Right cardiac atrium (tissue), 5 donors: ENCODE measurements at places on chromosomes 5 and 9. TPM values are rescaled to one million over a fixed set of nuclear protein-coding genes. Genes with fewer than 3 reads are reported as not detected.

The NR5A1 gene
- not detected for total RNA-seq

DNA sequence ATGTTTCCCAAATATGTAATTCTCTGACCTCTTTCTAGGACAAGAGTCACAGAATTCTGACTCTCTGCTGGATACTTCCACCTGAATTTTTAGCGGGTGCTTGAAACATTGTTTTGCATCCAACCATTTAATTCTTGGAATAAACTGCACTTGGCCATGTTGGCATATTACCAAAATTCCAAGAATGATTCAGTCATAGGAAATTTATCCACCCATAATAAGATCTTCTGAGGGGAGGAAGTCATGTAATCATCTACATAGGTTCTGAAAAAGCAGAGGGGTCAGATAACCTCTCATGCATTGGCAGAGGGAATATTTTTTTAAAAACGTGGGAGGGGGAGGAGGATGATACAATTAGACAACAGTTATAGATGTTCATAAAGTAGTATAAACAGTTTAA lies 156.9 kb downstream of the PAM start:
- DNase-seq, result no peak

DNA sequence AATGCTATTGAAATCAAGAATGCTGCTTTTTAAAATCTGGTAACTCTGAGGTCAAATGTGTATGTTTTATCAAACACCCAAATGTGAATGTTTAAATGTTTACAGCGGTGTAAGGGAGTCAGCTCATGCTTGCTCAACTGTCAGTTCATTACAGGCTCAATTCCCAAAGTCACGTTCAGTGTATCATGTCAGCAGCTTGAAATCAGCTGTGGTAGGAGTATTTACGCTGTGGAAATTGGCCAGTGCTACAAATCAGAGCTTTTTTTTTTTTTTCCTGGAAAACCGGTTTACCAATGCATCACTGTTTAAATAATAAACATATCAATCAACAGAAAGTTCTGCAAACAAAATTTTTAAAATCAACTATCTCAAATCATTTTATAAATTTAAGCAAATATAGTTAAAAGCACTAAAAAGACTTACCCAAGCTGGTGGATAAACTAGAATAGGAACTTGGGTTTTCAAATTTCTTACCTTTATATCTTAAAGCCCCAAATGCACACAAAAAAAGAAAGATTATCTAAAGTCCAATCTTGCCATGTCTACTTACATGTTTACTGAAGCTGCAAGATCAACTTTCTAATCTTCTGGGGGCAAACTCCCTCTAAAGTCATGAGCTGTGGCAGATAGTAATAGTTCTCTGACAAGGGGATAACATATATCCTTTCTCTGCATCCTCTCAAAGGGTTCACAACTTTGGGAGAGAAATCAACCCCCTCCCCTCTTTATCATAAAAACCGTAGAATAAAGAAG lies 57.6 kb upstream of the GRAMD2B start:
- no peak for DNase-seq

- DNase-seq, result peak; percentile 74
These were observed 38.3 kb downstream of the FAM78A start for GRCh38 chr9:131237931-131238401.

DNA sequence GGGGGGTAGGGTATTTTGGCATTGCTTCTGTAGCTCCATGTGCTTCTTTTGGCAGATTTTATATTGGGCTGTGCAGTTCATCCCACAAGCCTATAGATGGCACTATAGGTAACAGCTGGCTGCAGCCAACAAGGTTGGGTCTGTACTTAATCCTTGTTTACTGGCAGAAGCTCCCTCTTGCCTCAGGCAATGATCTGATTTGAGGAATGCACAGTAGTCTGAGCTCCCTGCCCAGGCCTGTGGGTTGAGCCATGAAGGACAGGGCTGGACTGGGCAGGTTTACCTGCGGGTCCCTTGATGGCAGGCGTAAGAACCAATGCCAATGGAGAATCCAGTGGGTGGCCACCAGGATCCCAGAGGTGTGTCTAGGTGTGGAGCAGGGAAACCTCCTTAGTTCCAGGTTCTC lies 11.7 kb upstream of the OR1J2 start:
- DNase-seq, result peak; percentile 9

DNA sequence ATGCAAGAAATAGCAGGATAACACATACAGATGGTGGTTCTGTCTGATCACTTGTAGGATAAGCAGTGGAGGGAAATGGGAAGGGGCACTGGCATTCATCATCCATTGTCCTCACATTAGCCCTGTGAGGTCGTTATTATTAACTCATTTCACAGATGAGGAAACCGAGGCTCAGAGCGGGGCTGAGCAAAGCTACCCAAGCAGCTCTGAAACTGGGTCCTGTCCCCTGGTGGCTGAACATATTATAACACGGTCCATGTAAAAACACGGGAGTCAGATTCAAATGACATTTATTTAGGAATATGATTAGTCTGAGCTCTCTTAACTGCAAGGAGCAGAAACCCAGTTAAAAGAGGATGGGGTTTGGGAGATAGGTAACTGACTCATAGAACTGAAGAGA lies 43.1 kb downstream of the HRH2 start:
- no peak for DNase-seq

- no peak for DNase-seq
These were observed 216.2 kb downstream of the FANCC start for GRCh38 chr9:95101326-95101725.

- no peak for DNase-seq
These were observed 34.3 kb downstream of the MAP3K1 start for GRCh38 chr5:56849671-56850070.

The PTPA gene
- total RNA-seq, result 170 TPM

DNA sequence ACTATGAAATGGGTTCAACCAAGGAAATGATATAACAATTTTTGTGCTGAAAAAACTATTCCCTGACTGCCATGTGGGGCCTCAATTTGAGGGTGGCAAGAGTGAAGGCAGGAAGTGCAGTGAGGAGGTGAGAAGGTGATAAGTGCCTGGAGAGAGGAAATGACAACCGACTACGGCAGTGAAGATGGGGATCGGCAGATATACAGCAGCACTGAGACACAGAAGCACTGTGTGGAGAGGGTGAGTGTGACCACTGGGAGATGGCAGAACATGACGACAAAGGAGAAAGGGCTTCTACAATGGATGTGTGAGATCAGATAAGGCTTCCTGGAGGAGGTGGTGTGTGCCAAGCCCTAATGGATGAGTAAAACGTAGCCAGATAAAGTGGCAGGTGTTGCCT lies 271.8 kb downstream of the TRIM32 start:
- no peak for DNase-seq

The TAL2 gene
- not detected for total RNA-seq

- no peak for DNase-seq
These were observed 53.0 kb upstream of the ALDH1B1 start for GRCh38 chr9:38339496-38339895.

DNA sequence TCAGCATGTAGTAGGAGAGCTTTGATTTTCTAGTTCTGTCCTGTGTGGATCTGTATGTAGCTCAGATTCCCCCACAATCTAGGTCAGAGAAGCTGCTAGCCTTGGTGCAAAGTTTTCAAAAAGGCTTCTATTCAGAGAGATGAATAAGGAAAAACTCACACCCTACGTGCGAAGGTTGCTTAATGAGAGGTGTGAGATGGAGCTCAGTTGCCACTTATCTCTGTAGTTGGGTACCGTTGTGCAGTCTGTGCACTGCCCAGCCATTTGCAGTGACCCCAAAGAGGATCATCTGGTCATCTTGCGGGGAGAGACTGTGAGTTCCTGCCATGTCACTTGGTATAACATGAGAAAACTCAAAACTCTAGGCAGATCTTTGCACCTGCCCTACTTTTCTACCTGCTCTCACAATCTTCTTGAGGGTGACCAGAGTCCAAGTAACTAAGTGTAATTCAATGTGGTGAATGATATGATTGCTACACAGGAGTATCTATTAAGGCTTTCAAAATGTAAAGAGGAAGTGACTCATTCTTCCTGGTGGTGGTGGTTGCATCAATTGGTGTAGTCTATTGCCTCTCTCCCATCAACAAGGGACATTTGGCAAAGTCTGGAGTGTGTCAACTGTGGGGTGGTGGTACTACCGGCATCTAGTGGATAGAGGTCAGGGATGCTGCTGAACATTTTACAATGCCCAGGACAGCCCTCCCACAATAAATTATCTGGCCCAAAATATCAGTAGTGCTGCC lies 65.2 kb downstream of the TMC1 start:
- no peak for DNase-seq

The SAPCD2 gene
- 0.14 TPM for total RNA-seq

DNA sequence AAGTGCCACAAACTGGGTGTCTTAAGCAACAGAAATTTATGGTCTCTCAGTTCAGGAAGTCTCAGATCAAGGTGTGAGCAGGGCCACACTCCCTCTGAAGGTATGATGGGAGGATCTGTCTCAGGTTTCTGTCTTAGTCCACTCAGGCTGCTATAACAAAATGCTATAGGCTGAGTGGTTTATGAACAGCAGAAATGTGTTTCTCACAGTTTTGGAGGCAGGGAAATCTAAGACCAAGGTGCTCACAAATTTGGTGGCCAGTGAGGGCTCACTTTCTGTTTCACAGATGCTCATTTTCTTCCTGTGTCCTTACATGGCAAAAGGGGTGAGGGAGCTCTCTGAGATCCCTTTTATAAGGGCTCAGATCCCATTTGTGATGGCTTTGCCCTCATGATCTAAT lies 281.4 kb downstream of the CWC27 start:
- DNase-seq, result no peak

DNA sequence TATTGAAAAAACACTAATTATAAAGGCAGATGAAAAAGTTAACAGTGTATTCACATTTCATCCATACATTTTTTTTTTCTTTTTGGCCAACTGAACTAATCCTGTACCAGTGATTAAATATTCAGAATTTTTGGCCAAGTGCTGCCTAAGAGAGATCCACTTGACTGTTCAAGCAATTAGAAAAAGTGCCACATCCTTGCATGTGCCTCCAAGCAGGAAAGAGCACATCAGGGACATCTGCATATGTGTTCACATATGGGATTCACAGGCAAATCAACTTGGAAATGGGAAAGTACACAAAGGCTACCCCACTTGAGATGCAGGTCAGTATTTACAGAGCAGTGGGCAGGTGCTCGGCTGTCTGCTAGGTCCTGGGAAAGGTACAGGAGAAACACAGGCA lies 163.3 kb upstream of the LHFPL2 start:
- DNase-seq, result no peak

DNA sequence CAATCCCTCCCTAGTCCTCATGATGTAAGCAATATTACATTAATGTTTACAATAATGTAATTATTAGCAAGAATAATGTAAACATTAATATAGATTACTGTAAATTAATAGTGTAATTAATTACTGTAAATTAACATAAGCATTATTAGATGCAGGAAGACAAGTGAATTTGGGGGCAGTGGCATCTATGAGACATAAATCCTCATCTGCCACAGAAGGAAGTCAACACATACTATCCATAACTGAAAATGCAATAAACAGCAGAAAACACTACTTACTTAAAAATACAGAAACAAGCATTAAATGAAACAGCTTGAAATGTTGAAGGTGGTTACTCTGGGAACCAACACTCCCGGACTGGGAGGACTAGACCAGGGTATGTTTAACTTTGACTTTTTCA lies 685 bp upstream of the NIPSNAP3A start:
- DNase-seq, result no peak

GRCh38 chr9:119986205-119986604 lies 593.8 kb downstream of the CDK5RAP2 start:
- no peak for DNase-seq

- no peak for DNase-seq
These were observed 90.3 kb downstream of the ANKRD55 start for GRCh38 chr5:56142614-56143372.

The PLCXD3 gene
- 87.4 TPM for total RNA-seq

DNA sequence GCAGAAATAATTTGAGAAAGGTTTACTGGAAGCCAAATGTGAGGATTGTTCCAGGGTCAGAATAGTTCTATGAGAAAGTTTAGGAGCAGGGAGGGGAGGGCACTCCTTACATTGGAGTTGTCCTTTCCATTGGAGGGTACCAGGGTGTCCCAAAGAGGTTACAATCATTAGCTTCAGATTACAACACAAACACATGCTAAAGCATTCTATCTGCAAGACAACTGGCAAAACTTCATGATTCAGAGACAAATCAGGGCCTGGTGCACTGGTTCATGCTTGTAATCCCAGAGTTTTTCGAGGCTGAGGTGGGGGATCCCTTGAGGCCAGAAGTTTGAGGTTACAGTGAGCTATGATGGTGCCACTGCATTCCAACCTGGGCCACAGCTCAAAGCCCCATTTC lies 51.8 kb downstream of the NSUN2 start:
- DNase-seq, result no peak

DNA sequence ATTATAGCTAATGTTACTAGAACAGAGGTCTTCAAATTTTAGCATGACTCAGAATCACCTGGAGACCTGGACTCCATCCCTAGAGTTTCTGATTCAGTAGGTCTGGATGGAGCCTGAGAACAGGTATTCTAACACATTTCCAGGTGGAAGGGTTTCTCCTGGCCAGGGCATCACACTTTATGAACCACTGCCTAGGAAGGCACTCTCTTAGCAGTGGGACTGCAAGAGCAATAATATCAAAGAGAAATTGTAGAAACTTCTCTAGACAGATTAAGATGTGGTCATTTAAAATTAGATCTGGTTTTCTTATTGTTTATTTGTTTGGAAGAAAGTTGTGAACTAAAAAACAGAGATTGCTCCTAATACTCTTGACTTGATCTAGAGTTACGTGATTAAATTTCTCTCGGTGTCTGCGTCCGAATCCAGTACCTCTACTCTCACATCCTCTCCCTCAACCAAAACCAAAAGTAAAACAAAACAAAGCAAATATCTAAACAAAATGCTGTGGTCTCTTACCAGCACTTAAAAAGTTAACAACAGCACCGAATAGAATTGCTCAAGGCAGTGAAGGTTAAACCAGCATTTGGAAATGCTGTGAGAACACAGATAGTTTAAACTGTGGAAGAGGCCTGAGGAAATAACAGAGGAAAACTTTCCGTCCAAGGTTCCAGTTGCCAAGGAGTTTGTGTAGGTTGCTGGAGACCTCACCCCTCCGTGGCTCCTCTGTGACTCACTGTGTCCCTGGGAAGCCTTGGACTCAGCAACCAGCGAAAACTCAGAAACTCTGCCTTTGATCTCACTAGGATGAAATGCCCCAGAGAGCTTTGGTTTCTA lies 193.4 kb downstream of the ARRDC3 start:
- DNase-seq, result peak; percentile 63

- no peak for DNase-seq
These were observed 360 bp downstream of the KLF4 start for GRCh38 chr9:107489144-107489673.

The PFN3 gene
- total RNA-seq, result not detected

The CDX1 gene
- total RNA-seq, result 0.23 TPM

GRCh38 chr5:128199611-128200010 lies 116.0 kb downstream of the SLC12A2 start:
- DNase-seq, result no peak

DNA sequence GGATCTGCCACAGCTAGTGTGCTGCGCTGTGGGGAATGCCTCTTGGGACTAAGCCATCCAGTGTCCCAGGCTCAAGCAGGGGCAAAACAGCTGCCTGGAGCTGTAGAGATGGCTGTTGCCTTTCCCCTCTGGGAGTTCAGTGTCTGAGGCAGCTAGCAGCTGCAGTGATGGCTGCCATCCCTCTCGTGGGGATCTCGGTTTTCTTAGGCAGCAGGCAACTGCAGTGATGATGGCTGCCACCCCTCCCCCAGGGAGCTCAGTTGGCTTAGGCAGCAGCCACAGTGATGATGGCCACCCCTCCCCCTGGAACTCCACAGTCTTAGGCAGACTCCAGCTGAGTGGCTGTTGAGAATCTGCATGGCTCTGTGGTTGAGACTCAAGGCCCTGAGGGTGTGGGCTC lies 1389.2 kb upstream of the NUDT12 start:
- no peak for DNase-seq
